ENCODE measurements at places on chromosomes 16 and 17. TPM values are rescaled to one million over a fixed set of nuclear protein-coding genes. Genes with fewer than 3 reads are reported as not detected.

Gene ADAD2
- 0.88 TPM for total RNA-seq

Gene APOBR
- 0.49 TPM for total RNA-seq

Gene ENPP7
- total RNA-seq, result not detected

DNA sequence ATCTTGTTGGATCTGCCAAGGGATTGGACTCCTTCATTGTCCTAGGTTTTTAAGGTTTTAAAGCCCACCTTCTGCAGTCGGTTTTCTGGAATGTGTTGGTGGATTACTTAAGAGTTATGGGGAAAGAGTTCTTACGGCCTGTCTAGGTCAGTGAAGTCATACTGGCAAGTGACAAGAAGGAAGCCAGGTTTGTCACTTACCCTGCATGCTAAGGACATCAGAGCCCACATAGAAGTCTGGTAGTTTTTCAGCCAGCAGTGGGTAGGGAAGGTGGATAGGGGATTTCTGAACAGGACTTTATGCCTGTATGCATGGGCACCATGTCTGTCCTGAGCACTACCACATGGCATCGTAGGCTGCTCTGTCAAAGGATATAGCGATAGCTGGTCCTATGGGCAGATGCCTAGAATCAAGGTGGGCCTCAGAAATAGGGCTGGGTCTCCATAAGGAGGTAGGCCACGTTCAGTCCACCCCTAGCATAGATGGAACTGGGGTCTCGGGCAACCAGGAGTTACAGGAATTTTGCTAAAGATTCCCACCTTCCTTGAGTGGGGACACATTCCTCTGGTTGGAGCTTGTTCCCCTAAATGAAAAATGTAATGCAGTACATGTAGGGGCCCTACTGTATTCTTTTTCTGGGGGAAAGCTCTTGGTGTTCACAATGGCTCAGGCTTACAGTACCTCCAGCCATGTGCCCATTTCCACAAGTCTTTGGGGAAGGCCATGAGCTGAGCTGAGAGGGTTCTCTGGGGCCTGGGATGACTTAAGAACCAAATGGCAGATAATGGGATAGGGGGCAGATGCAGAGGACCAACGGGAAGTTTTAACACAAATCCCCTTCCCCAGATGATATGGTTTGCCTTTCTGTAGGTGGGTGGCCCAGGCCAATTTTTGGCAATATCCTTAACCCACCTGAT, 27.5 kb downstream of the TRPV2 start:
- DNase-seq, result no peak

- DNase-seq, result no peak
Observed at GRCh38 chr16:85871756-85872155, 27.2 kb upstream of the IRF8 start.

GRCh38 chr17:82216301-82217119, 3.9 kb upstream of the CCDC57 start:
- no peak for DNase-seq

DNA sequence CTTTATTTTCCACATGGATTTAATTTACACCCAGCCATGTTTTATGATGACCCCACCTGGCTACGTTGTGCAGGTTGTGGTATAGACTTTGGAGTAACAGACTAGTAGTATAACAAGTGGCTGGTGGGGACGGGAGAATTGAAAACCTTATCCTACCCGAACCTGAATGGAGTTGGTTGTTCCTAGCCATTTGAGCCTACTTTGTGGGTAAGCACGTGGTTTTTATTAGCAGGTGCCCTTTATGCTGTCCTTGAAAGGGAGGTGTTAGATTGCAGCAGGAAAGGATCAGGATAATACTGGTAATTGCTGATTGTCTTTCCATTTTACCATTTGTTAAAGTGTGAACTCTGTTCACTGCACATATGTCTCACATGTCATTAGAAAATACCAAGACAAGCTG, 31.9 kb upstream of the PHAF1 start:
- DNase-seq, result no peak

GRCh38 chr16:72887537-72887936, 160.4 kb downstream of the ZFHX3 start:
- no peak for DNase-seq

DNA sequence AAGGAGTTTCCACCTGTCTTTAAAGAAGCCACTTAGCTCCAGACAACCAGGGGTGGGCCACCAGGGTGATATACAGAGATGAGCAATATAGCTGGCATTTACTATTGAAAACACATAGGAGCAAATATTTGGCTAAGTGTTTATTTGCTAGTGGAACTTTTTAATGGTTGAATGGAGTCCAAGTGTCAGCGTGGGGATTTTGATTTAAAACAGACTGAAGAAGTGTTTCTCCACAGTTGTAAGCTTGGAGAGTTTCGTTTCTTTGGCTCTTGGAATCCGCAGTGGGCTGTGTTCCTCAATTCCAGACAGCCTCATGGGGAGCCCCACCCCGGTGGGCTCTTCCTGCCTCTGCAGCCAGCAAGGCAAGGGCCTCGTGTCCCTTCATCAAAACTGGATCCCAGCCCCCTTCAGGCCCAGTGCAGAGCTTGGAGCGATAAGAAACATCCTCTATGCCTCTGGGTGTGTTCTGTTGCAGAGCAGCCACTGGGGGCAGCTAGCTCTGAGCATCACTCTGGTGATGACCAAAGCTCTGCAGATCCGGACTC, 36.1 kb downstream of the NOG start:
- no peak for DNase-seq

DNA sequence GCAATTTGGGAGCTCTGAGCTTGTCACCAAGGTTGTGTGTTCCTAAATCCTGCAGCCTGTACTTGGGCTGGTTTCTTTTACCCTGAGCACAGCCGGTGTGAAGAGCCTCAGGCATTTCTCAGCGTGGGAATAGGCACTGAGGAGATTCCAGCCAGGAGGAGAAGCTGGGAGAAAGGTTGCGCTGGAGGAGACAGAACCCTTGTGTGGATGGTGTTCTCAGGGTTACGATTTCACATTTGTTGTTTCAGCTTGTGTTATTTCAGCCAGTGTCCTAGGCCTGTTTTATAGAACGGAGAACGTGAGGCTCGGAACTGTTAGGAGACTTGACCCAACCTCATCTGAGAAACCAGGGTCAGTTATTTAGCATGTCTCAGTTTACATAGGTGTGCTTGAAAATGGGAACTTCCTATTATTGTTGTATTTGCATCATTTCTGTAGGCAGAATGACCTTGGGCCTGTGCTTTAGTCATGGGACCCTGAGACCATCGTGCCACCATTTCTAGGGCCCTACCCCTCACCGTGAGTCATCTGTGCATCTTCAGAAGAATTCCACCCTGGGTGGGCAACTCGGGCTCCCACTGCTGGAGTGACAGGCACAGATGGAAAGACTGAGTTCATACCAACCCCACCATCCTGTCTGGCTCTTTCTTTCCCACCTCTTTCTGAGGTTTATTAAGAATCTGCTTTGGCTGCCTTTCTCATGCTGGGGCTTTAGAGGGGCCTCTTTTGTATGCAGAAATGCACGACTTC, 134.9 kb downstream of the MSI2 start:
- no peak for DNase-seq

DNA sequence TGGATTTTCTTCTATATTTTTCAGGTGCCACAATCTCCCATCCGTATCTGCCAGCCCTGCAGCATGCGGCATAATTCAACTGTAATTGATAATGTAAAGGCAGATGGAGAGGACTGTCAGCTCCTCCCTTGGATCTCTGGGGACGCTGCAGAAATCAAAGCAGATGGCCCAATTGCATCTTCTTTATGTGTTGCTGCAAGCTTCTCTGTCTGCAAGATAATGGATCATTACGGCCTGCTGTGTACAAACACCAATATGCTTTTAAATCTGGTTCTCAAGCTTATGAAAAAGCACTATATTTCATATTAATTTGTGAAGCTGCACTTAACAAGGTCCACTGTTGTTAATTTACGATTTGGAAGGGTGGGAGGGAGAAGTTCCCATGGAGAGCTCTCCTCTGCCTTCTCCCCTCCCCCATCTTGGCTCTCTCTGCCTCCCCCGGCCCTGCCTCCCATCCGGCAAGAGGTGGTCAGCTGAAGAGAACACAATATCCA, 607.5 kb downstream of the TOX3 start:
- DNase-seq, result no peak

- DNase-seq, result no peak
Observed at GRCh38 chr16:11175787-11176341, 80.1 kb downstream of the SOCS1 start.

DNA sequence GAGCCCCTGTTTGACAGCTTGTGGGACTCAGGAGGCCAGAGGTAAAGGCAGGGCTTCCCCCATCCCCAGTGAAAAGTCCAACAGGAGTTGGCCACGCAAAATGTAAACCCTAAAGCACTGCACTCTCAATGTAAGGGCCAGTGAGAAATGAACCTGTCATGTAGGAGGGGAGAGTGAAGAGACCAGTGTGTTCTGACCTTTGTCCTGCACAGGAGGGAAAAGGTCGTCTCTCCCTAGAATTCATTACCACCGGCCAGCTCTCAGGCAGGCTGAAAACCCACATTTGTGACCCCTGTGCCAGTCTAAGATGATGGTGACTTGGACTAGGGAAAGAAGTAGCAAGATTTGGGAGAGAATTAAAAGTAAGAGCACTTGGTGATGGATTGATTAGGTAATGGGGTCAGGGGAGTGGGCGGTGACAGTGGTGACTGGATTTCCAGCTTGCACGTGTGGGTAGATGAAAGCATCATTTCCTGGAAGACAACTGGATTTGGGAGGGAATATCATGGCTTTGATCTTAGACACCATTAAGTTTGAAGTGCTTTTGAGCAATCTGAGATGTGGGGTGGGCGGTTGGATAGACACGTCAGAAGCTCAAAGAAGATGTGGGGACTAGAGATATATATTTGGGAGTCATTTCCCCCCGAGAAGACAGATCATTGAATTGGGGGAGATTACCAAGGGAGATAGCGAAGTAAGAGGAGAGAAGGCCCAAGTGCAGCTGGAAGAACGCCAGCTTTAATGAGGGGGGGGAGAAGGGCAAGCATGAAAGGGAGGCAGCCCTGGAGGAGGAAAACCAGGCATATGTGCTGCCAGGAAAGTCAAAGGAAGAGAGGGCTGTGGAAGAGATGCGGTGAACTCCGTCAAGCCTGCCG, 119.5 kb downstream of the NTN1 start:
- DNase-seq, result peak; percentile 74

DNA sequence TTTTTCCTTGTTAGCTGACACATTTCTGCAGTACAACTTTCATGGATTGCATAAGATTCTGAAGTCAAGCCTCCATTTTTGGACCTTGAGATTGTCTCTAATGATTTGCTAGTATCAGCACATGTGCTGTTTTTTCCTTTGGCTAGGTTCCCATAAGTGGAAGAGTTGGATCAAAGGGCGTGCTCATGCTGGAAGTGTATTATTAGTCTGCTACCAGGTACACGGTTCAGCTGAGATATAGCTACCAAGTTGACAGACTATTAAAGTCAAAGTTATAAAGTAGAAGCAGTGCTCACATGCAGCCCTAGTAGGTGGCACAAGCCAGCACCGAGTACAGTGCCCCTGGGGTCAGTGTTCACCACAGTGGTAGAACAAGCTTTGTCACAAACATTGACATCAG, 3.2 kb downstream of the FAHD1 start:
- DNase-seq, result no peak
